Stimulated activated CD4-positive, alpha-beta T cell treated with anti-CD3 and anti-CD28 coated beads, Interleukin-1b, Interleukin-23, amount 100 ng/mL, for 1 hour (primary cell): ENCODE measurements at places on chromosomes 5 and 9.

GRCh38 chr9:118785456-118785855 is 583.8 kb downstream of the BRINP1 start:
- DNase-seq = no peak

DNA sequence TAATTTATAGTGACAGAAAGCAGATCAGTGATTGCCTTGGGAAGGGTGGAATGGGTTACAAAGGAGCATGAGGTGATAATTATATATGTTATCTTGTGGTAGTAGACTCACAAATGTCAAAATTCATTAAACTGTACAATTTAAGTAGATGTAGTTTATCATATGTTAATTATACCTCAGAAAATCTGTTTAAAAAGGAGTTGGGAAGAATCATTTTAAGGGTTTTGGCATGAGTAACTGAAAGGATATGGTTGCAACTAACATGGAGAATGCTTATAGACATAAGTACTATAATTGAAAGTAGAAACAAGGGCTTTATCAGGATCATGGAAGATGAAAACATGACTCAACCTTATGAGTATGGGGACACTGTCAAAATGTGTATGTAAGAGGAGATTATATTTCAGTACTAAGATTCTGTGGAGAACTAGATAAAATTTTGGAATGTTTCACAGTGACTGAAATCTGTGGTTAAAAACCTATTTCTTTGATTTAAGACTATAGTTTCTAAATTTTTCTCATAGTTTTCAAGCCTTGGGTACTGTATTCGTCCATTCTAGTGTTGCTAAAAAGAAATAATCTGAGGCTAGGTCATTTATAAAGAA is 73.3 kb downstream of the FCHO2 start:
- no peak for DNase-seq

GRCh38 chr5:73678322-73678740 is 52.3 kb downstream of the ARHGEF28 start:
- DNase-seq = no peak

GRCh38 chr5:43421450-43422133 is 9.4 kb upstream of the CCL28 start:
- DNase-seq = no peak

DNA sequence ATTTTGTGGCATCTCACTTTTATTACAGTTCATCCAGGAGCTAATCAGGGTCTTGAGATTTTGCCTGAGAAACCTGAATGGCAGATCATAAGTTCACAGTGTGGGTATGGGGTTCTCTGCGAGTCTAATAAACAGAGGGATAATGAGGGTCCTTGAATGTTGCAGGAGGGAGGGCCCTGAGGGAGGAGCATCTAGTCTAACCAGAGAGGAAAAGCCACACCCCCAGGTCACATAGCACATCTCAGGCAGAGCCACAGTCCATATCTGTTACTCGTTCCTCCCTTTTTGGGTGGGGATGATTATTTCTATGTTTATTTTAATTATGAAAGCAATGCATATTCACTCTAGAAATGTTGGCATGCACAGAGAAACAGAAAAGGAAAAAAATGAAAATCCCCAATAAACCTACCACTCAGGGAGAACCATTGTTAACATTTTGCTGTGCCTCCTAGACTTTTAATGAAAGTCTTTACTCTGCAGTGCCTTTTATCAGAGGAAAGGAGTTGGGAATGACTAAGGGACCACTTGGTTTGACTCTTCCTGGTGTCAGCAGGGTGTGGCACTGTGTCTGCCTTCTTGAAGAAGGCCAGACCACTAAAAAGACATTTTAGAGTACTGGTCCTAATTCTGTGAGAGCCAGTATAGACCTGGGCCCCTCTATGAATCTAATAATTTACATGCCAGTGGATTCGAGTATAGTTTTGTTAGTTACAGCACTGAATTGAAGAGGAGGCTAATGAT is 2.8 kb downstream of the GALNT12 start:
- no peak for DNase-seq

GRCh38 chr5:31992377-31992776 is 181.7 kb downstream of the GOLPH3 start:
- no peak for DNase-seq

GRCh38 chr9:38621434-38622287 is 1.3 kb upstream of the ANKRD18A start:
- DNase-seq = no peak

DNA sequence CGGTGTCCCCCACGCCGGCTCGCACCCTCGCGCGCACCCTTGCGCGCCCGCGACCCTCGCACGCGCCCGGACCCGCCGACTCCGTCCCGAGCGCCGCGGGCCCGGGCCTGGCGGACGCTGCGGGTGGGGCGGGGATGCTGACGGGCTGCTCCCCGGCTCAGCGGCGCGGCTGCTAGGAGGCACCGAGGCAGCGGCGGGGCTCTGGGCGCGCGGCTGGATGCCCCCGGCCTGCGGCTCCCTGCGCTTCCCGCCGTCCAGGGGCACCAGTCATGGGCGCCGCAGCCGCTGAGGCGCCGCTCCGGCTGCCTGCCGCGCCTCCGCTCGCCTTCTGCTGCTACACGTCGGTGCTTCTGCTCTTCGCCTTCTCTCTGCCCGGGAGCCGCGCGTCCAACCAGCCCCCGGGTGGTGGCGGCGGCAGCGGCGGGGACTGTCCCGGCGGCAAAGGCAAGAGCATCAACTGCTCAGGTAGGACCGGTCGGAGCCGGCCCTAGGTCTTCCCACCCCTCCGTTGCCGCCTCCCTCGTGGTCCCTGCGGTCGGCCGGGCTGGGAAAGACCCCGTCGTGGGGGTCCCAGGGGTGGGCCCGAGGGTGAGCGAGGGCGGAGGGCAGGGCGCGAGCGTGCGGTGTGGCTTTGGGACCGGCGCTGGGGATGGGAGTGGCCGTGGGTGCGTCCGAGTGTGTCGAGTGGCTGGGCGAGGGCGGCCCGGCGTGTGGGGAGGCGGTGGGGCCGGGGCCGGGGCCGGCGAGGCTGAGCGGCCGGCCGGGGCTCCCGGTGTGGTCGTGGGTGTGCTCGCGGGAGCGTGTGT is 530 bp downstream of the TMEFF1 start:
- no peak for DNase-seq
